CD4-positive, alpha-beta T cell (primary cell): ENCODE measurements at places on chromosomes 13 and 19. TPM values are rescaled to one million over a fixed set of nuclear protein-coding genes. Genes with fewer than 3 reads are reported as not detected.
A peak's percentile ranks its signal among the peaks of the same experiment; 100 is the strongest.

DNA sequence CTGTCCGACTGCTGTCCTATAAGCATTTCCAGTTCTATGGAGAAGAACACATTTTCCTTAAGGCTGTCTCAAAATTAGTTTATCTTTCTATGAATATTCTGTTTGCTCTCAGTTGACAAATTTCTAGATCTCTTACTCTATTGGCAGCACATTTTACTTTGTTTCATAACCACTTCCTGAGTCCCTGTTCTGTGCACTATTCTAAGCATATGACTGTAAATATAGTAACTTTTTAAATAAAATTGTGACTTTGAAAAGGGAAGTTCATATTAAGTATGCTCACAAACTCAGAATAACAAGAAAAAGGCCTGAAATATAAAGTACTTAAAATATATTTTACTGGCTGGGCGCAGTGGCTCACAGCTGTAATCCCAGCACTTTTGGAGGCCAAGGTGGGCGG lies 56.5 kb upstream of the HTR2A start:
- DNase-seq = no peak

DNA sequence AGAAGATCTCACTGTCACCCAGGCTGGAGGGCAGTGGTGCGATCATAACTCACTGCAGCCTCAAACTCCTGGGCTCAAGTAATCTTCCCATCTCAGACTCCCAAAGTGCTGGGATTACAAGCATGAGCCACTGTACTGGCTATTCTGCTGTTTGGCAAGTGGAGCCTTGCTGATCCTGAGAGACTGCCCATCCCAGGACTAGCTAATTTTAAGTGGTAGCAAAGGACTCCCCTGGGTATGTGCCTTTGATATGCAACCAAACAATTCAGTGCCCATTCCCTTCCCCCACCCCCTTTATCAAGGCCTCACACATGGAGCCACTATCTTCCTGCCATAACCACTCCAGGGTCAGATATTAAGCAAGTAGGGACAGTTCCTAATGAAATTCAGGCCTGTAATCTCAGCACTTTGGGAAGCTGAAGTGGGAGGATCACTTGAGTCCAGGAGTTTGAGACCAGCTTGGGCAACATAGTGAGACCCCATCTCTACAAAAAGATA lies 17.0 kb upstream of the ZNF460 start:
- no peak for DNase-seq

DNA sequence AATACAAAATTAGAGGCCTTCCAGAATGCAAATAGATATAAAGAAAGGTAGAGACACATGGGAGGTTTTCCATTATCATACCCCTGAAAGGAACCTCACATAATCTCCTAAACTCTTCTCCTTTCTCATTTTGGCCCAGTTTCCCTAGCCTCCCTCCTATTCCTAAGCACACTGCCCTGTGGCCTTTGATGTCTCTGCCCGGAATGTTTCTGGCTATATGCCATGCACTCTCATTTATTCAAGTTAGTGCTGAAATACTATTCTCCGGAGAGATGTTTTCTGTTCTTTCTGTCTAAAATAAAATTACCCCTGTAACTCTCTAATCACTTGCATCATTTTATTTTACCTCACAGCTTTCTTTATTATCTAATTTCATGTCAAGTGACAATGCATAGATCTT lies 1287.7 kb downstream of the SLITRK5 start:
- DNase-seq = no peak

DNA sequence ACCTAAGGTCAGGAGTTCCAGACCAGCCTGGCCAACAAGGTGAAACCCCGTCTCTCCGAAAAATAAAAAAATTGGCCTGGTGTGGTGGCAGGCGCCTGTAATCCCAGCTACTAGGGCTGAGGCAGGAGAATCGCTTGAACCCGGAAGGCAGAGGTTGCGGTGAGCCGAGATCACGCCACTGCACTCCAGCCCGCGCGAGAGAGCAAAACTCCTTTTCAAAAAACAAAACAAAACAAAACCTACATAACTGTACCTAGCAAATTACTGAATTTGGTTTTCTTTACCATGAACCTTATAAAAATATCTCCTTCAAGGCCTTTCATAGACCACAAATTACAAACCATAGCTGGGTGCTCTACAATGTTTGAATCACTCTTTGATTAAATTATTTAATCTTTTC lies 760 bp downstream of the ZNF91 start:
- DNase-seq = peak; percentile 25

- DNase-seq = no peak
Observed at GRCh38 chr19:43759515-43759914, 4.8 kb upstream of the SMG9 start.

DNA sequence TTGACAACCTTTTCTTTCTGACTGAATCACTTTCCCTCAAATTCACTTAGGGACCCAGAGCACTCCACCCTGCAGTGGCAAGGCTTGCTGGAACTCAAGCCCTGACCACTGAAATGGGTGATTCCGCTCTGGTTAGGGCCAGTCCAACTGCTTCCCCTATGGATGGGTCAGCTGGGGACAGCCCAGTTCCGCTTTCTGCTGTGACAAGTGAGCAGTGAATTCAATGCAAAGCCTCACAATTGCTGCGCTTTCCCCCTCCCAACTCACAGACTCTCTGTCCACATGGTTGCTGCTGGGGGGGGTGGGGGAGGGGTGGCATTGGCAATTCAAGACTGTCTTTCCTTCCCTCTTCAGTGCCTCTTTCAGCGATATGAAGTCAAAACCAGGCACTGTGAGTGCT lies 18.7 kb downstream of the CD70 start:
- DNase-seq = no peak

GRCh38 chr19:19468424-19469050 lies 46.8 kb downstream of the TSSK6 start:
- DNase-seq = no peak

Gene WASF3
- not detected for total RNA-seq

Gene CYP2A7
- total RNA-seq = not detected

DNA sequence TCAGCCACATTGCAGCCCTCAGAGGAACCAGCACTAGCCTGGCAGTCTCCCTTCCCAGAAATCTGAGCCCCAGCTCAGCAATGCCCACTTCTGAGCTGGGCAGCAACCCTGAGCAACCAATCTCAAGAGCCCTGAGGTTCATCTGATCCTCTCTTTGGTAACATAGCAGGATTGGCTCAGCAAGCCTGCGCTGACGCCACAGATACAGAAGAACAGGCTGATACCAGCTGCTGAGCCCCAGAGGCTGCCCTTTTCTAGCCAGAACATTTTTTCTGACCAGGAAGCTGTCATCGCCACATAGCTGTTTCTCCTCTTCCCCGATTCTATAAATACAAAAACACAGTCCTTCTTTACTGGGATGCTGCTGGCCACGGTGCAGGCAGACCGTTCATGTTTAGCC lies 59.8 kb downstream of the TRPM4 start:
- no peak for DNase-seq

- DNase-seq = no peak
Observed at GRCh38 chr13:104422668-104423067, 1356.5 kb upstream of the SLC10A2 start.

GRCh38 chr13:93217721-93218261 lies 8.8 kb upstream of the GPC6 start:
- DNase-seq = no peak
